Esophagus muscularis mucosa (tissue), 4 donors: ENCODE measurements at places on chromosomes 5 and 9. TPM values are rescaled to one million over a fixed set of nuclear protein-coding genes. Genes with fewer than 3 reads are reported as not detected.
A peak's percentile ranks its signal among the peaks of the same experiment; 100 is the strongest.

GRCh38 chr5:71809446-71809845 lies 90.4 kb downstream of the CARTPT start:
- no peak overlapping the region for H3K27ac ChIP-seq
- DNase-seq: no peak
- peaks cover 24% of the 10 kb centered on the region for H3K4me1 ChIP-seq
- H3K36me3 ChIP-seq: no peaks in the 10 kb centered on the region

DNA sequence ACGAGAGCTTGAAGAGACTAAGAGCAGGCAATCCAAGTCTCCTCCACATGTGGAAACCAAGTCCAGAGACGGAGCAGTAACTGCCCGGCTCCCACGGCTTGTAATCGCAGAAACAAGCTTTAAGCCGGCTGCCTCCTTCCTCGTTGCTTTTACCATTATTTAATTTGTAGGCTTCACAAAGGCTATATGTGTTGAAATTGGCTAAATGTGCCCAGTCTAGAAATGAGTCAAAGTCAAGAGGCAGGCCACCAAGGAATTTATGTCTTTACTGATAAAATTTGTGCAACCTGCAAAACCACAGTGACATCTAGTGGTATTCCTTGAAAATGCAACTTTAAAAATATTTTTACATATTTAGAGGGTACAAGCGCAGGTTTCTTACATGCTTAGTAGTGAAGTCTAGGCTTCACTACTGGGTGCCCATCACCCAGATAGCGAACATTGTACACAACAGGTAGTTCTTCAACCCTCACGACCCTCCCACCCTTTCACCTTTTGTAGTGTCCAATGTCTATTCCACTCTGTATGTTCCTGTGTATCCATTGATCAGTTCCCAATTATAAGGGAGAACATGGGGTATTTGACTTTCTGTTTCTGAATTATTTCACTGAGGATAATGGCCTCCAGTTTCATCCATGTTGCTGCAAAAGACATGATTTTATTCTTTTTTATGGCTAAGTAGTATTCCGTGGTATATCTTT lies 33.5 kb upstream of the EBF1 start:
- H3K36me3 ChIP-seq: no peaks in the 10 kb centered on the region
- no peak for DNase-seq
- no peaks in the 10 kb centered on the region for H3K27me3 ChIP-seq
- no peak overlapping the region for H3K27ac ChIP-seq
- H3K4me1 ChIP-seq: peaks cover 9% of the 10 kb centered on the region

The TTC39B gene
- total RNA-seq: 9.1 TPM

- H3K27me3 ChIP-seq: no peaks in the 10 kb centered on the region
- H3K36me3 ChIP-seq: no peaks in the 10 kb centered on the region
- H3K27ac ChIP-seq: peak overlapping the region; percentile 99
Observed at GRCh38 chr5:109413458-109413857, 3.7 kb upstream of the PJA2 start.

The NHP2 gene
- 159 TPM for total RNA-seq

The FANCC gene
- 9.5 TPM for total RNA-seq

GRCh38 chr5:64883912-64884311 lies 115.2 kb downstream of the CWC27 start:
- H3K36me3 ChIP-seq: no peaks in the 10 kb centered on the region
- no peaks in the 10 kb centered on the region for H3K27me3 ChIP-seq
- H3K4me3 ChIP-seq: no peak overlapping the region

- H3K27ac ChIP-seq: no peak overlapping the region
- no peaks in the 10 kb centered on the region for H3K36me3 ChIP-seq
- peaks cover 32% of the 10 kb centered on the region for H3K4me1 ChIP-seq
- H3K27me3 ChIP-seq: peaks cover 70% of the 10 kb centered on the region
Observed at GRCh38 chr5:50969151-50970031, 303.0 kb downstream of the PARP8 start.

- no peaks in the 10 kb centered on the region for H3K27me3 ChIP-seq
- H3K27ac ChIP-seq: no peak overlapping the region
- no peaks in the 10 kb centered on the region for H3K4me1 ChIP-seq
- no peak overlapping the region for H3K4me3 ChIP-seq
- no peak for DNase-seq
Observed at GRCh38 chr5:56019306-56020272, 24.8 kb upstream of the IL6ST start.

The GRXCR2 gene
- not detected for total RNA-seq

The TAF11L6 gene
- not detected for total RNA-seq

The SIMC1 gene
- 18.2 TPM for total RNA-seq

The MSX2 gene
- 2.3 TPM for total RNA-seq

The SPAG8 gene
- total RNA-seq: 0.83 TPM

DNA sequence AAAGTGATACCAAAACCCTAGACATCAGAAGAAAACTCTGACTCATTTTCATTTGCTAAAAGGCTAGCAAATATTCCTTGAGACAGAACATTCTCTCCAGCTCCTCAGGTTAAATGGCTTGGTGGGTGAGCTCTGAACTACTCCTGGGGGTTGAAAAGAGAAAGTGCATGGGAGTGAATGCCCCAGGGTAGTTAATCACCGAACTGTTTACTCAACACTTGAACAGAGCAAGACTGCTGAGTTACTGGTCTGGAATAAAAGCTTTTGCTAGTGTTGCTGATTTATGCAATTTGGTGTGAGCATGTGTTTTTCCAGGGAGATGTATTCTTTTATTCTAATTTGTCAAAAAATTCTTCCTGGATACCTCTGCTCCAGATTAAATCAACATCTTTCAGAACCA lies 88.3 kb upstream of the PRDM9 start:
- H3K36me3 ChIP-seq: no peaks in the 10 kb centered on the region
- no peaks in the 10 kb centered on the region for H3K27me3 ChIP-seq
- no peak overlapping the region for H3K27ac ChIP-seq
- H3K4me3 ChIP-seq: no peak overlapping the region
- no peak for DNase-seq

The CFAP157 gene
- 0.26 TPM for total RNA-seq

- DNase-seq: no peak
- peak overlapping the region; percentile 65 for H3K27ac ChIP-seq
- H3K4me3 ChIP-seq: no peak overlapping the region
- peaks cover 44% of the 10 kb centered on the region for H3K4me1 ChIP-seq
Observed at GRCh38 chr9:115034801-115035200, 83.2 kb downstream of the TNC start.

The FRMPD1 gene
- total RNA-seq: 0.34 TPM

DNA sequence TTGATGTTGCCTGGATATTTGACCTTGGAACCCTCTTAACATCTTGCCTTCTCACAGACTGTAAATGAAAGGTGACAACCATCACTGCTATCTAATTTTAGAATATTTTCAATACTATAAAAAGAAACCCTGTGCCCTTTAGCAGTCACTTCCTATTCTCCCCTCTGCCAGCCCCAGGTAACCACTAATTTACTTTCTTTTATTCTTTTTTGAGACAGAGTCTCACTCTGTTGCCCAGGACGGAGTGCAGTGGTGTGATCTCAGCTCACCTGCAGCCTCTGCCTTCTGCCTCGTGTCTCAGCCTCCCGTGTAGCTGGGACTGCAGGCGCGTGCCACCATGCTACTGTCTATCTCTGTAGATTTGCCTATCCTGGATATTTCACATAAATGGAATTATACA lies 43.6 kb downstream of the FRMPD1 start:
- no peaks in the 10 kb centered on the region for H3K36me3 ChIP-seq
- no peak for DNase-seq
- H3K4me3 ChIP-seq: no peak overlapping the region
- H3K27me3 ChIP-seq: no peaks in the 10 kb centered on the region
- no peak overlapping the region for H3K27ac ChIP-seq

The WDR70 gene
- 15.6 TPM for total RNA-seq

The FYB1 gene
- 3.2 TPM for total RNA-seq

- DNase-seq: no peak
- peaks cover 24% of the 10 kb centered on the region for H3K36me3 ChIP-seq
- peak overlapping the region; percentile 60 for H3K4me3 ChIP-seq
- peak overlapping the region; percentile 88 for H3K27ac ChIP-seq
- peaks cover 15% of the 10 kb centered on the region for H3K4me1 ChIP-seq
Observed at GRCh38 chr5:179558932-179559283, 8.6 kb downstream of the RUFY1 start.

DNA sequence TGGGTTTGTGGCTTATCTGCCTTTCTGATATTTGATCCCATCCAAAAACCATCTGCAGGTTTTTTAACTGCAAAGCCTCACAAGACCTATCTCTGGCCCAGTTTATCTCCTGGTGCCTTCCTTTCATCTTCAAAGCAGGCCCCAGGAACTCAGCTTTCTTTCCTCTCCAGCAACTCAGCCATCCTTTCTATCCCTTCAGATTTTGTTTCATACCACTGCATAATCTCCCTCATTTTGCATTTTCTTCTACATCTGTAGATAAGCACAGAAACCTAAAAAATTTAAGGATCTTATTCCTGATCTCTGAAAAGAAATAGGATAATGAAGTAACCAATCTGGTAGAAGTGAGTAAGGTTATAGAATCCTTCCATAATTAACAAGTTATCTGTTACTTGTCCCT lies 19.5 kb upstream of the ERCC6L2 start:
- no peak overlapping the region for H3K4me3 ChIP-seq
- no peaks in the 10 kb centered on the region for H3K36me3 ChIP-seq
- H3K27ac ChIP-seq: no peak overlapping the region
- no peak for DNase-seq

The IL7R gene
- 4.2 TPM for total RNA-seq

DNA sequence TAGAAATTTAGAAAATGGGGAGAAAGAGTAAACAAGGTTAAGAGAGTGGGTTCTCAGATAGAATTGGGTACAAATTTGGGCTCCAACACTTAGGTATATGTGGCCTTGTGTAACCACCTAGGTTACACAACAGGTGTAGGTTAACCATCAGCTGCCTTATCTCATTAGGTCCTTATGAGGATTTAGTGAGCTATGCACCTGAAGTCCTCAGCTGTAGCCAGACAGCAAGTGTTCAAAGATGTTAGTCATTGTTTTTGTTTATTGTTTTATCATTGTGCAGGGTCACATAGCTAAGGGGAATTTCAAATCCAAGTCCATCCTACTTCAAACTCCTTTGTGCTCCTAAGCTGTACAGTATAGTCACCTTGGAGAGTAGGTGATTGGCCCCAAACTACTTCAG lies 970 bp upstream of the TRIM32 start:
- no peaks in the 10 kb centered on the region for H3K27me3 ChIP-seq
- H3K27ac ChIP-seq: no peak overlapping the region
- peaks cover 45% of the 10 kb centered on the region for H3K4me1 ChIP-seq

The SFXN1 gene
- total RNA-seq: 18.1 TPM

DNA sequence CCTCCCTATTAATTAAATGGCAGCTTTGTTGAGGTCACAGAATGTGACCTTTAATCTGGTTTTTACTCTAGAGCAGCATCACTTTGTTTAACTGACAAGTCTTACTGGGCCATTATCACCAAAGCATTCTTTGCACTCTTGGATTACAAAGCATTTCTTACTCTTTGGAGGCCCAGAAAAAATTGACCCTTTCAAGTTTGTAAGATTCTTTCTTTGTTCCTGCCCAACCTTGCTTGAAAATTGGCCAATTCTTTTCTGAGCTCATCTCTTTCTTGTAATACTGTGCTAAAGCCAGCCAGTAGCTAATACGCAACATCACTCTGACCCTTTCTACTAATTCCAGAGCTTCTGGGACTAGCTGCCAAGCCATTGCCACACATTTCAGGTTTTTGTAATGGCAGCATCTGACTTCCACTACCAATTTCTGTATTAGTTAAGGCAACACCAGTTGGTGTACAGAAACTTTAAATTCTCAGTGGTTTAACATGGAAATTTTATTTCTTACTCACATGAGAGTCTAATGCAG lies 131.6 kb downstream of the PRDM6 start:
- no peak for DNase-seq
- no peak overlapping the region for H3K4me3 ChIP-seq
- no peaks in the 10 kb centered on the region for H3K27me3 ChIP-seq
- no peaks in the 10 kb centered on the region for H3K36me3 ChIP-seq
- H3K4me1 ChIP-seq: no peaks in the 10 kb centered on the region

- no peak overlapping the region for H3K27ac ChIP-seq
- H3K4me1 ChIP-seq: no peaks in the 10 kb centered on the region
- H3K4me3 ChIP-seq: no peak overlapping the region
- no peaks in the 10 kb centered on the region for H3K36me3 ChIP-seq
- no peaks in the 10 kb centered on the region for H3K27me3 ChIP-seq
Observed at GRCh38 chr9:31471010-31471409, 913.4 kb upstream of the ACO1 start.

GRCh38 chr5:147661541-147661940 lies 121.0 kb downstream of the JAKMIP2 start:
- no peaks in the 10 kb centered on the region for H3K27me3 ChIP-seq

DNA sequence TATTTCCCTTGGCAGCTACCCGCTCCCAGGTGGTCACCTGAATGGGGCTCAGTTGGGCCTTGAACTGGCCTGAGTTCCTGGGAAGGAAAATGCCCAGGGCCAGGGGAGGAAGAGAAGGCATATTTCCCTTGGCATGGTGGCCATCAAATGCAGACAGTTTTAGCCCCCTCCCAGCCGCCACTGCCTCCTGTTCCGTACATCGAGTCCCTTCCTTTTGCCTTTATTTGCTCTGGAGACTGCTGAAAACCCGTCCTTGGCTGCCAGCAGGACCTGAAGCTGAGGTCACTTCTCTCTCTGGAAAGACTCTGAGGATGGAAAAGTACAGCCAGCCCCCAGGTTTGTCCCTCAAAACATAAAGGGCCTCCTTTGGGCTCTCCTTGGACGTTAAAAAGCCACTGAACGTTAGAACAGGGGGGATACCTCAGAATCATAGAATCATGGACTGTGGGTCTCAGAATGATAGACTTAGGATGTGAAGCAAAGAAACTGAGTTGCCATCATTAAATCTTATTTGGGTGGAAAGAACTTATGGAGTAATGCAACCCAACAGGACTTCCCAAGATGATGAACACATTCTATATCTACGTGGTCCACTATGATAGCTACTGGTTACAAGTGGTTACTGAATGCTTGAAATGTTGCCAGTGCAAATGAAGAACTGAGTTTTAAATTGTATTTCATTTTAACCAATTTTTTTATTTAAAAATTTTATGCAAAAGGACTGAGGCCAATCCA lies 7.1 kb downstream of the SPARC start:
- H3K4me3 ChIP-seq: peak overlapping the region; percentile 1
- peaks cover 99% of the 10 kb centered on the region for H3K4me1 ChIP-seq

DNA sequence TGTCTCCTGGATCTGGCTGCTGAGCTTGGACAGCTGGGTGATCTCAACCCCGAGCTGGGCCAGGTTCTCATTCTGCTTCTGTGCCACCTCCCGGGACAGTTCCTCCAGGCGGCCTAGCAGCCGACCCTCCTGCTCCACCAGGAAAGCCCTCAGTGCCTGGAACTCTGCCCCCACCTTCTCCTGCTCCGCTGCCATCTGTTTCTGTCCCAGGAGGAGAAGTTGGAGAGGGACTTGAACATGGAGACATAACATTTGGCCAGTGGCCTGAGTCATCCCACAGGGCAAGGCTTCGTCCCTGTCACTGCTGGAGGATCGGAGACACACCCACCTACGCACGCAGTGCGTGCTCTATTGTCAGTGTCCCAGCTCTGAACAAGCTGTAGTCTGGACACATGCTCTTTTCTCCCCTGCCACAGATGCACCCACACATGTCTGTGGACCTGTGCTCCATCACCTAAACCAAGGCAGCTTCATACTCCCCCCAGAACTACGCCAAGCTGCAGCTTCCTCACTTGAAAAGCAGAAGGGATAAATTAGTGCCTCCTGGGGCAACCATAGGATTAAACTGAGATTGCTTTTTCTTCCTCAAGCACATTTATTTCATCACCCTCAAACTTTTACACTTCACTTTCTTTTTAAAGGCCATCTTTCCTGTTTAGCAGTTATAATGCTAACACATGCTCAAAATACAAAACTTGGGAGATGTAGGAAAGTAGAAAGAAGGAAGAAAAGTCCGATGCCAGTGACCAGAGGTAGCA lies 4.9 kb downstream of the TRIM7 start:
- H3K4me3 ChIP-seq: no peak overlapping the region
- H3K27ac ChIP-seq: no peak overlapping the region
- no peaks in the 10 kb centered on the region for H3K27me3 ChIP-seq
- H3K36me3 ChIP-seq: peaks cover 11% of the 10 kb centered on the region
- no peak for DNase-seq
